Suppressor macrophage (primary cell): ENCODE measurements at places on chromosomes 12 and 14.
A peak's percentile ranks its signal among the peaks of the same experiment; 100 is the strongest.

GRCh38 chr12:112381883-112382796 lies at the start of gene HECTD4:
Gene HECTD4 (minus strand): TSS chr12:112382431. CDS start chr12:112382128, 303 bp downstream.
- peak; percentile 96 for DNase-seq

- no peak for DNase-seq
Observed at GRCh38 chr14:77305696-77306095, 15.0 kb downstream of the POMT2 start.

GRCh38 chr12:49032679-49033447 lies 14.3 kb upstream of the PRKAG1 start:
- DNase-seq: no peak

DNA sequence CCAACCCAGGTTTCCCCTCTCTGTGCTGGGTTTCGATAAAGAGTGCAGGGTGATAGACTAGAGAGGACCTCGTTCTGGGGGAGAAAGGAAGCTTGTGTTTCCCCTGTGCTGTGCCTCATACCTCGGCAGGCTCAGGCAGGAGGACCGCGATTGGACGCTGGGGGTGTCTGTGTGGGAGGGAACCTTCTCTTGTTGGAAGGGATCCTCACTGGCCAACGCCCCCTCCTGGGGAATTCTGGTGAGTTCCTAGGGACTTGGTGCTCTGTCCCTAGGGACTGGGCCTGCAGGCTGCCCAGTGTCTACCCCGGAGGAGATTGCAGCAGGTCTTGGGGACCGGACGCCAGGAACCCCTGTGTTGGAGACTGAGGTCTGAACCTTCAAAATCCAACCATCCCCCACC lies 157.4 kb upstream of the PRMT8 start:
- DNase-seq: no peak

DNA sequence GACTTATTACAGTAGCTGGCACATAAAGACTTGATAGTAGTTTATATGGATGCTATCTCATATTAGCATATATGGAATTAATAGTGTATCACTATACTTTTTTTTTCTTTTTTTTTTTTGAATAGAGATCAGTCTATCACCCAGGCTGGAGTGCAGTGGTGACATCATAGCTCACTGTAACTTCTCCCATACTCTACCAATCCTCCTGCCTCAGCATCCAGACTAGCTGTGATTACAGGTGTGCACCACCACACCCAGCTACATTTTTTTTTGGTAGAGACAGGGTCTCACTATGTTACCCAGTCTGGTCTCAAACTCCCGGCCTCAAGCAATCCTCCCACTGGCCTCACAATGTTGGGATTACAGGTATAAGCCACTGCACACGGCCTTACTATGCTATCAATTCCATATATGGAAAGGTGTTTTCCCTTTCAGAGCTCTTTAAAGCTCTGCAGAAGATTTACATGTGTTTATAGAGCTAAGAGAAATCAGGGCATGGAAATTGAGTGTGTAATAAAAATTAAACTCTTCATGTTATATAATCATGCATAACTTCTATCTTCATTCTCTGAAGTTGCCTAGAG lies 1.8 kb upstream of the TBK1 start:
- DNase-seq: no peak

DNA sequence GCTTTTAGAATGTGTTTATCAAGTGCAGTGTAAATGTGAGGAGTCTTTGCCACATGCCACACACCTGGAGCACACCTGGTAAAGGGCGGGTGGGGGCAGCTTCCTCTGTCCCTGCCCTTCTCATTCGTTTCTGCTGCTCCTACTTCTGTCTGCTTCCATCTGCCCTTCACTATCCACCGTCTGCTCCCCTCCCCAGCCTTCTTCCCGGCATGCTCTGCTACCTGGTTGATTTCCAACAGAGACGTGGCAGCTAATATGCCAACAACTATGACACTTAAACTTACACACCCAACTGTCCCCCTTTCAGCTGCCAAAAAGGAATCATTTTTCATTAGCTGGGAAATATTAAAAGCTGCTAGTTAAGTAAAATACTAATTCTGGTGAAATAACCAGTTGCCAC lies 9.1 kb upstream of the CARMIL3 start:
- no peak for DNase-seq

- no peak for DNase-seq
Observed at GRCh38 chr14:89933002-89933401, 21.5 kb downstream of the EFCAB11 start.

DNA sequence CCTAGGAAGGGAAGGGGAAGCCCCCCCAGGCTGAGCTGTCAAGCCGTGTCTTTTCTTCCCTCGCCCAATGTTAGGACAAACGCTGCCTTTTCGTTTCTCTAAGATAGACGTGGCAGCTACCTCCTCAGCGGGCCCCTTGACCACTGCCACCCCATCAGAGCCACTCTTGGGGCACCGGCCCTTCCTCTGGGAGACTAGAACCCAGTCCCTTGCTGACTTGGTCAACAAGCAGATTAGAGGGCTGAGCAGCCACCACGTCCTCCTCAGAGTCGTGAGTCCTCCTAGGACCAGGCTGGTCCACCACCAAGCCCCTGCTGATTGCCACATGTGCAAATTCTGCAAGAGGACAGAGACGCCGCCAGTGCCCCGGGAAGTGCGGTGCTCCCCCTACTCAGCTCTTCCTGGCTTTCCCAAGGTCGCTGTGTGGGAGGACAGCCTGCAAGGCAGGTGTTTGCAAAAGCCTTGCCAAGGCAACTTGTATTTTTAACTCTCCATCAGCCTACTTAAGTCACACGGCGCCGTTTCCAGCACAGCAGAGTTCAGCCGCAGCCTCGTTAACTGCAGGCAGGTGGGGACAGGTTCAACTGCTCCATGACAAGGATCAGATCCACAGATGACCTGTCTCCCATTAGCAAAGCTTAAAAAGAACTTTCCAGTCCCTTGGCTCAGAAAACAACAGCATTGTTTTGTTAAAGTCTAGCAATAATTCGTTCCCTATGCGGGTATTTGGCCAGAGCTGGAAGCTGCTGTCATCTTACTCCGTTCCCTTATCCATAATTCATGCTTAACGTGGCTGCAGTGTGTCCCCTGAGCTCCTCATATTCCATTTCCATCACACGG lies 65.6 kb downstream of the TESC start:
- no peak for DNase-seq

GRCh38 chr12:69719336-69720316 lies 19.0 kb upstream of the RAB3IP start:
- DNase-seq: no peak

- no peak for DNase-seq
Observed at GRCh38 chr14:45678163-45678562, 425.2 kb upstream of the MIS18BP1 start.

- DNase-seq: no peak
Observed at GRCh38 chr14:95482627-95483308, 33.7 kb downstream of the SYNE3 start.

- DNase-seq: peak; percentile 86
Observed at GRCh38 chr12:99043319-99043914, 398.3 kb downstream of the APAF1 start.

DNA sequence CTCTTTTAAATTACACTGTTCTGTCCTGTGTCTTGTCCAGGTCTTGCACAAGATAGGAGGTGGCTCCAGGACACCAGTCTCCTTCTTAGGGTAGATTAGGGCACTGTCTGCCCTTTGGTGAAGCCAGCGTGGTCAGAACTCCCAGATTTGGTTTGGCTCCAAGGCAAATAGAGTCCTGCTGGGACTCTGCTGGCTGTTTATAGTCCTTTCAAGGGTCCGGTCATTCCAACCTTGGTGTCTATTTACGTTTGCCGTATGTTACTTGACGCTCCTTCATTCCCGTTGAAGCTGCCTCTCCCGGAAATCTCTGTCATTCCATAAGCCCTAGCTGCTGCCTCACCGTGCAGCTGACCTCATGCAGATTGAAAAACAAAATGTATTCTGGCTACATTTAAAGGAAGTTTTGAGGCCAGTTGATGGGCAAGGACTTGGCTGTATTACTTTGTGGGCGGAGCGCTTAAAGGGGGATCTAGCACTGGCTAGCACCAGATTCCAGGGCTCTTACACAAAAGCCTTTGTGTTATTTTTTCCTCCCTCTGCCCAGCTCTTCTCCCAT lies 180.6 kb downstream of the AKAP6 start:
- peak; percentile 10 for DNase-seq

DNA sequence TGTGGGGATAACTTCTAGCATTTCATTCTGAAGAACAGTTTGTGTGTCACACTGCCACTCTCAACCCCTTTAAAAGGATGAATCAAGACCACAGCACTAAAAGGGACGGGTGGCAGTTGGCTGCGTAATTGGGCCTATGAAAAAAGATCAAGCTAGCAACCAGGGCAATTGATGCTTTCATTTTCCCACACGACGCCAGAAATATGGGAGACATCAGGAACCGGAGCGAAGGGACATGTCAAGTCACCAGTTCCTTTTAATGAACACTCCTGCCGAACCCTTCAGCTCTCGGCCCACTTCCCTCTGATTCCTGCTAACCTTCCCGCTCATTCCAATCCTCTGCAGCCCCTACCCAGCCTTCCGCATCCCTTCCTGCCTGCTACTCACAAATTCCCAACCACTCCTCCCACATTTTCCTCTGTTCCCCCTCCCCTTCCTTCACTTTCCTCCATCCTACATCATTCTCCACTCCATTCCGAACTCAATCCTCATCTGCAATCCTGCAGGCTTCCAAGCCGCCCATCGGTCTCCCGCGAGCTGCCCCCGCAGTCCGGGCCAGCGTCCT lies 753 bp downstream of the CSRNP2 start:
- DNase-seq: peak; percentile 19

GRCh38 chr12:91718326-91718725 lies 427.3 kb downstream of the BTG1 start:
- no peak for DNase-seq

DNA sequence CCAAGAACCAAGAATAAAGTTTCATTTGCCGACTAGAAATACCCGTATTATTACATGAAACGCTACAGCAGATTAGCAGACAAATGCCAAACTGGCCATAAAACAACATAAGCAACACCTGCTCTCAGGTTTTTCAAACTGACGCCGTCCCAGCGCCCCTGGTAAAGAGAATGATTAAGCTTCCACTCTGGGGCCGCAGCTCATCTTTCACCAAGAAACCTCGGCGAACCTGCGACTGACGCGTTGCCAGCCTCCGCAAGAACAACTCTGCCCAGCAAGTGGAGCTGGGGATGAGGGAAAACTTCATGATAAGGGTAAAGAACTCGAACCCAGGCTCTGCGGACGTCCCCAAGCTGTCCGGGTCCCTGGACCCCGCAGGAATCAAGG lies 530 bp downstream of the ARL1 start:
- DNase-seq: no peak

GRCh38 chr12:98397323-98398105 lies 117.9 kb upstream of the TMPO start:
- DNase-seq: peak; percentile 89

DNA sequence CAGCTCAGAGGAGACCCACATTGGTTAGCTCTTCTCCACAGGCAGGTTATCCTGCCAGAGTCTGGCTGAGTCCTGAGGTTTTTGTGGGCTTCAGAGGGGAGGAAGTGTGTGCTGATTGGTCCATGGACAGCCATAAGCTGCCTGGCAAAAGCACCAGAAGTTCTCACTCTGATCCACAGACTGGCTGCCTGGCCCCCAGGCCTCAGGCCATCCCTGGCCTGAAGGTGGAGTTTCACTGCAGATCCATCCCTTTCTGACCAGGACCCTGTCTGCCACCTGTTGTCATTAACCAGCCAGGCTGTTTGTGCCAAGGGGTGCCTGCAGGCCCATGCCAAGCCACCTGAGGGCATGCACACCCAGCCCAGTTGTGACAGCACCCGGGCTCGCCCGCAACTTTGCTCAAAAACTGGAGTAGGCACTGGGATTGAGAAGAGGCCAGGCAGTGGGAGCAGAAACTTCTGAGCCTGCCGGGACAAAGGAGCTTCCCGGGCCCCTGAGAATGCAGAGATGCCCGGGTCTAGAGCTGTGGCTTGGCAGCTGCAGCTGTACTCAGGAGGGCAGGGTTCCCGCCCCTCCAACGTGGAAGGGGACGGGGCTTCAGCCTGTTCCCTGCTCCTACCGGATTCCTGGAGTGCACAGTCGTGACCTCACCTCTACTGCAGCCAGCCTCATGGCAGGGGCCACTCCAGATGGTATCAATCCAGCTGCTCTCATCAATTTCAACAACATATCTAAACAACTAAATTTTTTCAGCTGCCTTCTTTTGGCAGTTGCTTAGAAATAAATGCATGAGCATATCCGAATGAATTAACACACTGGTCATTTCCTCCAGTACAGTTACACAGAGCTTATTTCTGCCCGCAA lies 1277.3 kb downstream of the SLC16A7 start:
- no peak for DNase-seq

DNA sequence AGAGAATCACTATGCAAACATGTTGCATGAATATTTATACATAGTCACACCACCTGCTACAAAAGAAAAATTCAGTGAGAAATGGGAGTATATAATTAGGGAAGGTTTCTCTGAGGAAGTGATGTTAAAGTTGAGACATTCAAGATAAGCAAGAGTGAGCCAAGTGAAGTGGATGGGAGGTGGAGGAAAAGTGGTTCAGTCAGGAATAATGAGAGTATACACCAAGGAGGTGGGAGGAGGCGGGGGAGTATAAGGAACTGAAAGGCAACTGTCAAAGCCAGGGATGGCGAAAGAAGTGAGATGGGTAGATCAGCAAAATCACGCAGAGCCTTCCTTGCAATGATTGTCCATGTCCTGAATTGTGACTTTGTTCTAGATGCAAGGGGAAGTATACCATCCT lies 33.7 kb downstream of the PRKD1 start:
- no peak for DNase-seq

DNA sequence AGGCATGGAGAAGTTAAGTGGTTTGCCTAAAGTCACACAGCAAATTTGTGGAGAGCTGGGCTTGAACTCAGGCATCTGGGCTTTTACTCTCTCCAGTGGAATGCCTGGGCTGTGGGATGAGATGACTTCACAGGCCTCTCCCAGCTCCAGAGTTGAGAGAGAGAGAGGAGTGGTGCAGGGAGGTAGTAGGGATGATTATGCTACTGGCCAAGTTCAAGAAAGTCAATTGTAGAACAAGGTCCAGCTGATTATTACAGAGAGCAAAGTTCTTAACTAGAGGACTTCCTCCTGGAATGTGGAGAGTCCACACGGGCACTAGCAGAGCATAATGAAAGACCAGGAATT lies 769 bp upstream of the EMP1 start:
- no peak for DNase-seq

- DNase-seq: peak; percentile 14
Observed at GRCh38 chr12:69275471-69275891, 36.1 kb downstream of the CPSF6 start.

GRCh38 chr14:103725001-103725682 lies 9.5 kb downstream of the ZFYVE21 start:
- DNase-seq: no peak
